Cortex of kidney (tissue), 1 donor: ENCODE measurements at places on chromosomes 1 and 21.
A peak's percentile ranks its signal among the peaks of the same experiment; 100 is the strongest.

DNA sequence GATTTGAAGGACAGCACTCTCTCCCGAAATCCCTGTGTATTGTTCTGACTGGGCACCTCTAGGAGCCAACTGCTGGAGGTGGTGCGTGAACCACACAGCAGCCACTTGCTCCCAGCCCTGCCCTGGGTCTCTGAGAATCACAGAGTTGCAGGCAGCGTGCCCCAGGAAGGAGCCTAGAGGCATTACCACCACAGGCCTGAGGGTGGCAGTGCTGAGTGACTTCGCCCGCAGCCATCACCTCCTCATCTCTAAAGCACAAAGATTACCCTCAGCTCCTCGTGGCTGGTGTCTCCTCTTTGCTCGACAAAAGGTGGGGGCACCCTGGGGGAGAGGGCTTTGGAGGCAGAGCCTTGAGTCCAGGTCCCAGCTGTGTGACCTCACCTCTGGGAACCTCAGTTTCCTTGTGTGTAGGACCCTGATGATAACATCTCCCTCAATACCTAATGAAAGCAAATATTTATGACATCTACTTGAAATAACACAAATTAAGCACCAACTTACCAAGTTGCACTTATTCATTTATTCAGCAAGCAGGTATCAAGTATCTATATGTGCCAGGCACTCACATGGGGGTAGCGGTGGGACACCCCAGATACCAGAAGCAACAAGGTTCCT, 86.3 kb downstream of the VWA5B1 start:
- no peak for DNase-seq

DNA sequence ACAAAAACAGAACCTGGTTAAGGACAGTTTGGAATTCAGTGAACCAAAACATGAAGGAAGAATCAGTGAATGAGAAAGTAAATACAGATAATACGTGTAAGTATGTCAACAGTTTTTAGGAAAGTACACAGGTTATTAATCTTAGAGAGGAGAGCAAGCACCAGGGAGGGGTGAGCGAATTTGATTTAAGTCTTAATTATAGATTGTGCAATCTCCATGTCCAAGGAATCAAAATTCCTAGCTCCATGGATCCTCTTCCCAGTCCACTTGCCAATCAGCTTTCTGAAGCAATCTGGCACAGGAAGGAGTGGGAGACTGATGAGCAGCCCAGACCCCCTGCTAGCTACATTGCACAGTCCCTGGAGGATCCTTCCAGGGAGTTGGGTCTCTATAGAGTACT, 346.4 kb downstream of the SETD4 start:
- no peak for DNase-seq

GRCh38 chr1:30911059-30911954, 2.7 kb upstream of the SDC3 start:
- peak; percentile 24 for DNase-seq

GRCh38 chr1:86272083-86272482, 115.5 kb upstream of the COL24A1 start:
- DNase-seq = no peak

GRCh38 chr21:38175306-38175705, 81.5 kb upstream of the KCNJ15 start:
- DNase-seq = no peak

DNA sequence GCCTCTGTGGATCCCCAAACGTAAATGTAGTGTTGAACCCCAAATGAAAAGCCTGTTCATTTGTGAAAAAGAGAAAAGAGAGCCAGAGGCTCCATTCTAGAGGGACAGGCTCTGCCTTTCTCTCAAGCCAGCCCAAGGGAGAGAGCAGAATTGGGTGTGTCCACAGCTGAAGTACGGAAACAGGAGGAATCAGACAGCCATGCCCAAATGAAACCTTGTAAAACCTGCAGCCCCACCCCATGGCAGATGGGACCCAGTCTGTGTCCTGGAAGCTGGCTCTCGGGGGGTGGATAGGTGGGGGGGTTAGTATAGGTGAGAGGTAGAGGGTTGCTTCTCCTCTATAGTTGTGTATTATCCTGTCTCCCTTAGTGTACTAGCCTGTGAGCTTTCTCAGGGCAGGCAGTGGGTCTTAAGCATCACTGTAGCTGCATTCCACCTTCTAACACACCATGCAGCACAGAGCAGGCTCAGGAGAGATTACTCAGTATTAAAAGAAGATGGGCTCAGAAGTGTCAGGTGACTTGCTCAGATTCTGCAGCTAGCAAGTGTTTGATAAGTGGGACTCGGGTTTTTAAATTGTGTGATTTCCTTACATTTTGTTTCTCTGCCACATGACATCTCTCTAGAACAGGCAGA, 67.4 kb upstream of the SIPA1L2 start:
- DNase-seq = no peak

DNA sequence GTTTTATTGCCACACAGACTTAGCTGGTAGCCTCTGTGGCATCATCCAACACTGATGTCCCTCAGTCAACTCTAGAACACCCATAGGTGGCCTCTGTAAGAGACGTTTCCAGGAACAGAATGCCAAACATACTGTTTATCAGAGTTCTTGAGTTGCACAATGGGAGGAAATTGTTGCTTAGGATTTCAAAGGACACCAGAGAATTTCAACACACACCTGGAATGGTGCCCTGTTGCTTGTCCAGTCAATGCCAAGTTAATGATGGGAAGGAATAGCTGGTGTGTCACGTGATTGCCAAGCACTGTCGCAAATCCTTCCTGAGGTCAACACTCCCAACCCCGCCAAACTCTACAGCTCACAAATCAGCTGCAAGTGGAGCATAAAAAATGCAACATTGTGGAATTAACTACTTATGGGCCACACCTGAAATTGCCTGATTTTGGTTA, 28.6 kb upstream of the DUSP23 start:
- no peak for DNase-seq

- DNase-seq = no peak
These were observed 64.6 kb downstream of the IER5 start for GRCh38 chr1:181152892-181153633.

- DNase-seq = no peak
These were observed 39.8 kb upstream of the FHAD1 start for GRCh38 chr1:15207031-15207828.

DNA sequence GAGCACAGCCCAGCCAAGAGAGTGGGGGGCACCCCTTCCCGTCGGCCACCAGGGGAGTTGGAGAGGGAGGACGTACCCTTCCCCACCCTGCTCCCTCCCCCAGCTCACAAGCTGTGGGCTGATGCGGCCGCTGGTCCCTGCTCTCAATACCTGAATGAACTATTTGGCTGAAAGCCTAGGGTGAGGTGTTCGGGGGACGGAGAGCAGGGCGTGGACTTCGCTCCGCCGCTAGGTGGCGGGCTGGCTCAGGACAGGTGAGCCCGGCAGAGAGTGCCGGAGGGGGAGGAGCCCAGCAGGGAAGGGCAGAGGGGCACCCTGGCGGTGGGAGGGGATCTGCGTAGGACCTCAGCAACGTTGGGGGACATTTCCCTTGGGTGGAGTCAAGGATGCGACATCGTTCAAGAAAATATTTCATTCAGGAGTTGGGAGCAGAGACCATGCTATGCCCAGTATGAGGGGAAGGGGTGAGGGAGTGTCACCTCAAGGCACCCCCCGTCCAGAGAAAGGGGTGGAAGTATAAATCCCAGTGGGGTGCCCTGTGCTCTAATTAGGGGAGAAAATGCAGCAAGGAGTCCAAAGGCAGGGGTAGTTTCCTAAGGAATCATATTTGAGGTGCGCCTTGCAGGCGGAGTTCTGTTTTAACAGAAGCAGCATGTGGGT, 12.0 kb upstream of the RHBG start:
- DNase-seq = no peak

GRCh38 chr1:232984577-232985425, 34.4 kb downstream of the NTPCR start:
- no peak for DNase-seq

- no peak for DNase-seq
These were observed 203.1 kb downstream of the NFIA start for GRCh38 chr1:61285371-61285885.

DNA sequence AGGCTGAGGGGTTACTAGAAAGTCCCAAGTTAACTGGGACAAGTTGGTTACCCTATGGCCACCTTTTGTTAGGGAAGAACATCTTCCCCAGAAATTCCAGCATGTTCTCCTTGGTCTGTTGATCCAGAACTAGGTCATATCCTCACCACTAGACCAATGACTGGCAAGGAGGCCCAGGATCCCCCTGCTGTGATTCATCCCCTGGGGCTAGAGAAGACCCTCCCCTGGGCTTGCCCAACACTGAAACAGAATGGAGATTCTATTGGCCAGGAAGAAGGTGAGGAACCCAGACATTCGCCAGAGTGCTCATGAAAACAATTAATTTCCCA, 90.1 kb upstream of the SIM2 start:
- DNase-seq = no peak
